ENCODE measurements at places on chromosomes 1 and 21.
A peak's percentile ranks its signal among the peaks of the same experiment; 100 is the strongest.

- no peak for DNase-seq
Measured at GRCh38 chr1:234525099-234525799, 46.3 kb upstream of the TARBP1 start.

- no peak for DNase-seq
Measured at GRCh38 chr1:167826127-167826526, 87.8 kb downstream of the ADCY10 start.

GRCh38 chr21:41958886-41959563 lies 5.2 kb upstream of the C2CD2 start:
- DNase-seq, result no peak

- DNase-seq, result peak; percentile 91
Measured at GRCh38 chr1:19485362-19486187, at the start of gene CAPZB. Gene CAPZB, minus strand, starts transcription at chr1:19485539. Its CDS starts 101 bp downstream, at chr1:19485438.

GRCh38 chr1:191711961-191712360 lies 446.3 kb upstream of the RGS18 start:
- no peak for DNase-seq

DNA sequence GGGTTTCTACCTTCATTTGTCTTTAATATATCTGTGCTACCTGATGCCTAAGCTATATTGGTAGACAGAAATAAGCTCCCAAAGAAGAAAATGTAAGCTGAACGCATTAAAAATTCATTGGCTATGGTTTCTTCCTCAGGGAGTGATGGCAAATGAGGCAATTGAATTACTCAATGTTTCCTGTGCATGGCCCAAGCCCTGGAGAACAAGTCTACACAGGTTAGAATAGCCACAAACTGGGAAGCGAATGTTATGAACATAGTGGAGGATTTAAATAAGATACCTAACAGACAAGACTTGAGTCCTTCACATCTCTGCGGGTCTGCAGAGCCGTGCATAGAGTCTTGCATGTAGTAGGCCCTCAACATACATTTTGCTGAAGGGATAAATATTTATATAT lies 350.3 kb downstream of the RWDD3 start:
- no peak for DNase-seq

DNA sequence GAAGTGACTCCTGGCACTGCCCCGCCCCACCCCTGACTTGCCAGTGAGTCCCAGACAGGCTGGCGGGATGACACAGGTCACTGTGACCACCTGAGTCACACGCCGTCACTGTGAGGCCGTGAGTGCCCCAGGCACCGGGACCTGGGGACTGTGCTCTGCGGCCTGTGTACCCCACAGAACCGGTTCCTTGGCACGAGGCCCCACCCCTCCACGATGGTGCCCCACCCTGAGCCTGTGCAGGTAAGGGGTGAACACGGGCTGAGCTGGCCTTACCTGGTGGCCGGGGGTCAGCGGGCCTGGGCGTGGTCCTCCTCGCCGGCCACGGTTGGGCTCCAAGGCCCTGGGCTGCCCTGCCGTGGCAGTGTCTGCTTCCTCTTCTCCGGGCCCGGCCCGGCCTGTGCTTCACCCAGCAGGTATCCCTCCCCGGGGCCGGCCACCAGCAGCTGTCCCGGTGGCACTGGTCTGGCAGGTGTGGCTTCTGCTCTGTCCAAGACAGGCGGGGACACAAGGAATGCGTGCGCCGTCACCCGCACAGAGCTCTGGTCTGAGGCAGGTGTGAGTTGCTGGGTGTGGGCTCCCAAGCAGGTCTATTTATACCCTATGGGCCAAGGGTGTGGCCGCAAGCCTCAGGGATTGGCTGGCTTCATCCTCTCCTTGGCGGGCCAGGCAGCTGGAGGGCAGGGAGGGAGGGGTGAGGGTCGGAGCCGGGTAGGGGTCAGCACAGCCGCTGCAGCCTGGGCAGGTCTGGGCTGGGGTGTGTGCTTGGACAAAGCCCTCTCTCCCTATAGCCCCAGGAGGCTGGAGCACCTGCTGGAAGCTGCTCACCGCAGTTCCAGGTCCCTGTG lies at the start of gene RNF223:
RNF223 (minus strand) TSS at position 564 of the 845 bp plus-strand sequence. CDS start 1,740 bp downstream, outside the sequence.
- DNase-seq, result no peak
